ENCODE measurements at places on chromosomes 16 and 17.

GRCh38 chr17:7406235-7406825 lies 1.3 kb upstream of the NLGN2 start:
- no peak for DNase-seq

GRCh38 chr17:80279895-80280294 lies 19.2 kb downstream of the RNF213 start:
- DNase-seq: no peak

DNA sequence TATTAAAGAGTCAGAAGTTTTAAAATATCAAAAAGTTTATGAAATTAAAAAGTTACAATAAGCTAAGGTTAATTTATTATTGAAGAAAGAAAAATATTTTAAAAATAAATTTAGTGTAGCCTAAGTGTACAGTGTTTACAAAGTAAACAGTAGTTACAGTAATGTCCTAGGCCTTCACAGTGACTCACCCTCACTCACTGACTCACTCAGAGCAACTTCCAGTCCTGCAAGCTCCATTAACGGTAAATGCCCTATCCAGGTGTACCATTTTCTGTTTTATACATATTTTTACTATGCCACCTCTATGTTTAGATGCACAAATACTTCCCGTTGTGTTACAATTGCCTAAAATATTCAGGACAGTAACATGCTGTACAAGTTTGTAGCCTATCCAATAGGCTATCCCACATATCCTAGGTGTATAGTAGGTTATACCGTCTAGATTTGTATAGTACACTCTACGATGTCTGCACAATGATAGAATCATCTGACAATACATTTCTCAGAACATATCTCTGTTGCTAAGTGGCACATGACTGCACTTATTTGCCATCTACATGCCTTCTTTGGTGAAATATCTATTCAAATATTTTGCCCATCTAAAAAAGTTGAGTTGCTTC lies 67.2 kb upstream of the WSB1 start:
- DNase-seq: no peak

- DNase-seq: no peak
Measured at GRCh38 chr17:78433013-78433727, 54.7 kb downstream of the PGS1 start.

- DNase-seq: no peak
Measured at GRCh38 chr16:51989637-51990230, 557.2 kb downstream of the TOX3 start.

DNA sequence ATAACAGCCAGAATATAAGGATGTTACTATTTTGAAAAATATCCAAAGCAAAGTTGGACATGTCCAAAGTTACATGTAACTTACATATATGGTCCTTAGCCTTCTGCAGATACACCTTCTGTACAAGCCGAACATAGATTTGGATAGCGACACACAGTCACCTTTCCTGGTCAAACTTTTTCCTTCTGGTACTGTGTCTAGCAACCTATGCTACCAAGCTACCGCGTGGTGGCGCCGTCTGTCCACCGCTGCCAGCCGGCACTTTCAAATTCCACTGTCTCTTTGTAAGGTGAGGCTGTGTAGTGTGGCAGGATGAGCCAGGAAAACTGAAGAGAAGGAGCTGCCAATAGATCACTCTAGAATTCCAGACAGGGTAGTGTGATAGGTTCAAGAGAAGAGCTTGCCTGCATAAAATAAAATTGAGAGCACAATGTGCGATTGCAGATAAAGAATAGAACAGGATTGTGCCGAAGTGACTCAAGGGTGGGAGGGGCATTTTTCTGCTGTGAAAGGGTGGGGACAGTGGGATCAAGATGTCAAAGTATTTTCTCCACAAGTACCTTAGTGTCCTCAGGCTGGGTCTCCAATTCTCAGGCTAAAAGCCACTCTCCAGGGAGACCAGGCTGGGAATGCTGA lies 366.9 kb downstream of the SLC39A11 start:
- DNase-seq: peak; percentile 56

GRCh38 chr17:19248151-19248927 lies 11.2 kb downstream of the EPN2 start:
- no peak for DNase-seq

DNA sequence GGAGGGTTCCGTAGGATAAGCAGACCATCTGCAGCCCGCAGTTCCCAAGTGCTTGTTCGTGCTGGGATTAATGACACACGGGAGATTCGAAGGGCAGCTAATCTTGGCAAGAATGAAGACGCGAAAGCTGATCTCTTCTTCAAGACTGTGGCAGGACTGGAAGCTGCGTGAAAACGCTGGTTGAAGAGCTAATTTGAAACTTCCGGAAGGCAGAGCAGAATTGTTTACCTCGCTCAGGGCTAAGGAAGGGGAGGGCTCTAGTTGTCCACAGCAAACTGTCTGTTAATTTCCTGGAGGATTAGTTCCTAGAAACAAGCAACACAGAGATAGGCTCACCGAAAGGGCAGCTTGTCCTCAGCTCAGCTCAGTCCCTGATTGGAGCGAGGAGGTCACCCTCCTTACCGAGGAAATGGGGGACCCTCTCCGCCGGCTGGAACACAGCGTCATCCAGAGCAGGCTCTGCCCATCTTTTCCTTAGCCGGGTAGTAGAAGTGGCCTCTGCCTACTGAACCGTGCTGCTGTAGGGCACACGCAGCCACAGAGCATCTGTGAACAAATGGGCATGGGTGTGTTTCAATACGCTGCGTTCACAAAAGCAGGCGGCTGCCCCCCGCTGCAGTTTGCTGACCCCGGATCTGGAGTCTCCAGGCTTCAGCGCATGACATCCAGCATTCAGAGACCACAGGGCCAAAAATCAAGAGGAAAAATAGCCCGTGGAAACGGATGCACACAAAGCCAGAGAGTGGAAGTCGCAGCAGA lies 16.7 kb upstream of the BAIAP2 start:
- no peak for DNase-seq

- DNase-seq: no peak
Measured at GRCh38 chr17:1040216-1040600, 43.3 kb downstream of the TIMM22 start.

- no peak for DNase-seq
Measured at GRCh38 chr16:66084306-66084705, 282.2 kb upstream of the CDH5 start.

DNA sequence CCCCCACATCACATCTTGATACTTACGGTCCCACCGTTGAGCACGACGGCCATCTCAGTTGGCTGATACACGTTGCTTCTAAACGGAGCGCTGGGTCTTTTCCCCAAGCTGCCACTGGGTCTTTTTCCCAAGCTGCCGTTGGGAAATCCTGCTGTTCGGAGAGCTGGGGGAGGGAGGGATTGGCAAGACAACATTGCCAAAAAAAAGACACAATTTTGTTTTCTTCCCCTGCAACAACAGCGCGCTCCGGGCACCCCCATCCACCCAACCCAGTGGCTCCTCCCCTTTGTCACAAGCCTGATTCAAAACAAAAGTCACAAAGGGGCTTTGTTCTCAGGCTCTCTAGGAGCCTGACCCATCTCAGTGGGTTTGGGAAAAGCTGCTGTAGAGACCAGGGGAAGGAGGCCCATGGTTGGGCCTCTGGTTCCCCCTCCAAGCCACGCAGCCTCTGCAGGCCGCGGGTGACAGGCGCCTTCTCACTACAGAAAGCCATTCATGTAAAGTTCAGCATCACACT lies 22.8 kb downstream of the GPRC5B start:
- DNase-seq: no peak

- DNase-seq: peak; percentile 78
Measured at GRCh38 chr17:4948931-4949320, 596 bp upstream of the PFN1 start.

- no peak for DNase-seq
Measured at GRCh38 chr17:18185391-18185790, 1.8 kb downstream of the ALKBH5 start.

DNA sequence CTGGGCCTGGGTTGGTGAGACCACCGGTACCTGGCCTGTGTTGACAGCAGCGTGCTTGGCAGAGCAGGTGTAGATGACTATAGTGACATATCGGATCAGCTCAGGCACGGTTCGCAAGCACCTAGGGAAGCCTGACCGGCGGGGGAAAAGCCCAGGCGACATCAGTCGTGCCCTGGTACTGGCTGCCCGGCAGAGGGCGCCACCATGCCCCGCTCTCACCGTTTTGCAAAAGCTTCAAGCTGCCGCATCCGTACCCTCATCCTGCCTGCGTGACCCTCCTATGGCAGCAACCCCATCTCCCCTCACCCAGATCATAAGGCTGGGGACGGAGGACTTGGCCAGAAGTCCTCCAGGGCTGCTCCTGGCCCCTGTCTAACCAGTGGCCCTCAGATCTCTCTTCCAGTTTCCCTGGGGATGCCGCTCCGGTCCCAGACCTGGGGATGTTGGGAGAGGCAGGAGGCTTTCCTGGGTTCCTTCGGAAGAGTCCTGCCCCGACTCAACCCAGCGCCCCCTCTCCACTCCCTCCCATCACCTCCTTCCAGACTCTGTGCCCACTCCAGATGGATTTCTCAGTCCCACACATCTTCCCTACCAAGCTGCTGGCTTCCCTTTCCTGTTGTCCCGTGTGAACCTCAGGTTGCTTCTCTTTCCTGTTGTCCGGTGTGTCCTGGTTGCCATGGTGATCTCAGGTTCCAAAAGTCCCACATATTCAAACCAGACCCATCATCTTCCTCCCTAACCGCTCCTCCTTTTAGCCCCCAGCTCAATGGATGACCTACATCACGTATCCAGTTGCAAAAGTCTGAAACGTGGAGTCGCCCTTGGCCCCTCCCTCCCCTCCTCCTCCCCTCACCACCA lies 13.7 kb downstream of the ALOX12B start:
- peak; percentile 74 for DNase-seq

GRCh38 chr17:49497148-49498028 lies 2.3 kb downstream of the NGFR start:
- DNase-seq: no peak

DNA sequence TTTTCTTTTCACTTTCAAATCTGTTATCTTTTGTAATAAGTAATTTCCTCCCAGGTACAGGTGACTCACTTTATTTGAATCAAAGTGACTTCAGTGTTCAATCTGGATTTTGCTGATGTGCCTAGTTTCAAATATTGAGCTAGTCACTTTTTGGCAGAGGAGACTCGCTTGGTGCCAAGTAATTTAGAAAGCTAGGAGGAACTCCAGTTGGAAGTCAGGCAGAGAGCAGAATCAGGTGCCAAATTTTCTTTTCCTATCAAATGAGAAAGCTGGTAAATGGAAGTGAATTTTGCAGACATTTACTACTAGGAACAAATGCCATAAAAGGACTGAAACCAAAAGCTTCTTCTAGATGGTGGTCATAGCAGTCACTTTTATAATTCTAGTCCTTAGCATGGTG lies 656.0 kb upstream of the KIF2B start:
- no peak for DNase-seq

- no peak for DNase-seq
Measured at GRCh38 chr17:47230864-47231263, 21.7 kb downstream of the MYL4 start.
